Activated CD4-positive, alpha-beta T cell treated with anti-CD3 and anti-CD28 coated beads, Interleukin-2, amount 10 ng/mL, durations not matched to agents 7 days and 5 days (primary cell): ENCODE measurements at places on chromosomes 7 and 10.

- no peak for DNase-seq
Observed at GRCh38 chr10:129695671-129696070, 228.6 kb downstream of the MGMT start.

- DNase-seq: no peak
Observed at GRCh38 chr10:80296942-80297341, 7.5 kb upstream of the MAT1A start.

DNA sequence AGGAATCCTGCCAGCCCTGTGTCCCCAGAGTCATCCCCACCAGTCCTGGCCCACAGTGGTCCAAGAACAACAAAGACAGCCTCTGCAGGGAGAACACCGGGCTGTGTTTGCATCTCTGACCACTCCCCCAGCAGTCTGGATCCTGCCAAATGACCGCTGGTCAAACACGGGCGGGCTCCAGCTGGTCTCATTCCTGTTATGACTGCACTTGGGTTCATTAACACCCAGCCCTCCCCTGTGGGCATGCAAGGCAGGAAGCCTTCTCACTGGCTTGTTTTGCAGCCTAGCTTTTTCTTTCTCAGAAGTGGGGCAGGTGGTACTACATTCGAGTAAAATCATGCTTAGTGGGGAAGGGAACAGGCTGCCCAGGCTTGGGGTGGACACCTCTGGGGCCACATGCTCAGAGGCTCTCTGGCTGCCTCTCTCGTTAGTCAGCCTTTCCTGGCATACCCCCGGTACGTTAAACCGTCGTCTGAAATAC is 190.0 kb downstream of the PLXNA4 start:
- DNase-seq: no peak

DNA sequence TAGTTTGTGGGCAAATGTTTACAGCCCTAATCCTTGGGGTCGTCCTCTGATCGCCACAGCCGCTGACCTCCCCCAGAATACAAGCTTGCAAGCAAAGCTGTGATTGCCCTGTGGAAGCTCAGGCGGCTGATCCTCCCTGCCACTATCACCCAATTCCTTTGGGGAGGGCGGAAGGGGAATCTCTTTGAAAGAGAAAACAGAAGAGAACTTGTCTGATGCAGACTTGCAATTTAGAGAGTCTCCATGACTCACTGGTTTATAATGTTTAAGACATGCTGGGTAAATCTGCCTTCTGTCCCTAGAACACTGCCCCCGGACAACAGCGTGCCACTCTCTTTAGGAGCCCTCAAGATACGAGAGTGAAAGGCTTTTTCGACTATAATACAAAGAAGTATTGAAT is 75.5 kb downstream of the NRP1 start:
- no peak for DNase-seq

DNA sequence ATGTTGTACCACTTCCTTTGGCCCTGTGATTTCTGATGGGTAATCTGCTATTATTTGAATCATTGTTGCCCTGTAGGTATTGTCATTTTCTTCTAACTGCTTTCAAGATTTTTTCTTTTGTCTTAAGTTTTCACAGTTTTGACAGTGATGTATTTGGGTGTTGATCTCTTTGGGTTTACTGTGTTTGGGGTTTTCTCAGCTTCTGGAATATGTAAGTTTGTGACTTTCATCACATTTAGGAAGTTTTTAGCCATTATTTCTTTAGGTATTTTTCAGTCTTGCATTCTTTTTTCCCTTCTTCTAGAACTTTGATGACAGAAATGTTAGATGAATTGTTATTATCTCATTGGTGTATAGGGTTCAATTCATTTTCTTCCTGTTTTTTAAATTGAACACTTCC is 23.1 kb upstream of the PON2 start:
- DNase-seq: no peak

DNA sequence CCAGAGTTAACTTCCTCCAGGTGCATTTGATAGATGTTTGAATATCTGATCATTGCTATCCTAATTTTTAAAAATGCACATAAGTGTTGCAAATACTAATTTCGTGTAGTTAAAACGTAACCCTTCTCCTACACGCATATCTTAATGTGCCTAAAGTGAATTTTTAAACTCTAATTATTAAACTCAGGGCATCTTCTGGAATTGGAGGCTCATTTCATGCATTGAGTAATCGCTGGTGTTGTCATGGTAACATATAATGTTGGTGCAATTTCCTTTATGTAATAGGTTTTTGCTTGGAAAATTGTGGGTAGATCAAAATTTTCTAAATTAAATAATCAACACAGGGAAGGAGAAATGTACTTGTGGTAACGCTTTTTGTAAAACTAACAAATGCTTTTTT is 56.2 kb downstream of the ARMC3 start:
- DNase-seq: no peak

- no peak for DNase-seq
Observed at GRCh38 chr10:18313140-18313530, 172.9 kb downstream of the CACNB2 start.

- DNase-seq: no peak
Observed at GRCh38 chr10:89669985-89670384, 24.9 kb upstream of the PANK1 start.

GRCh38 chr7:29255199-29255878 is 60.8 kb downstream of the CHN2 start:
- no peak for DNase-seq

DNA sequence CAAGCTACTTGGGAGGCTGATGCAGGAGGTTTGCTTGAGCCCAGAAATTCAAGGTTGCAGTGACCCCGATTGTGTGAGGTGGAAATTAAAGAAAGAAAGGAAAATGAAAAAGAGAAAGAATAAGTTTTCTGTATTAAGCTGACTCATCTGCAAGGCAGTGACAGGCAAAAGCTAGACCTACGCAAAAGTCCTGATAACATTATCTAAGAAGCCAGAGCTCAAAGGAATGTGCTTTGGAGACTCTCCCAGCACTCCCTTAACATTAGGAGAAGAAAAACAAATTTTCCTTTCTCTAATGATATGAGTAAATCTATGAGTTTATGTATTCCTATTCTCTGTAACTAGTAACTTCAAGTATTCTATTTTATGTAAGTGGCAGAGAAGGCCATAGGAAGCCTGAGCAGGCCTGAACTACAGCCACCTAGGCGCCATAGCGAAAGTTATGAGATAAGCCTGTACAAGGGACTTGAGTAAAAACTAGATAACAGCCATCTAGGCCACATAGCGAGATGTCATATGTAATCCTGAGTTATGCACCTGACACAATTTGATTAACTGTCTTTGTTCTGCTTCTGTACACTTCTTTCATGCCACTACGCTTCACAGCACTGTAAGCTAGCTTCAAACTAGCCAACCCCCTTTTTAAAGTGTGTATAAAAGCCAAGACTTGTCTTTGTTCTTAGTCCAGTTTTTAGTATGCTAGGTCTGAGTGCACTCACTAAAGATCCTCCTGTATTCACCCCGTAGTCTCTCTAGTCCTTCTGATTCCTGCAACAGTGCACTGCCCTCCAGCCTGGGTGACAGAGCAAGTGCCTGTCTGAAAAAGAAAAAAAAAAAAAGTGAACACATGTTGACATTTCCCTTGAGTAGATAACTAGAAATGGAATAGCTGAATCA is 9.4 kb upstream of the ZWINT start:
- DNase-seq: no peak

GRCh38 chr10:127999297-128000129 is 92.6 kb downstream of the PTPRE start:
- no peak for DNase-seq

GRCh38 chr7:140196361-140197217 is 19.8 kb upstream of the KDM7A start:
- no peak for DNase-seq

- no peak for DNase-seq
Observed at GRCh38 chr10:28738200-28738599, 60.9 kb downstream of the BAMBI start.

- no peak for DNase-seq
Observed at GRCh38 chr10:48414160-48414559, 107.7 kb downstream of the MAPK8 start.
